ENCODE measurements at places on chromosomes 1 and 21. TPM values are rescaled to one million over a fixed set of nuclear protein-coding genes. Genes with fewer than 3 reads are reported as not detected.
A peak's percentile ranks its signal among the peaks of the same experiment; 100 is the strongest.

Gene SLC45A1
- total RNA-seq: 1.8 TPM

DNA sequence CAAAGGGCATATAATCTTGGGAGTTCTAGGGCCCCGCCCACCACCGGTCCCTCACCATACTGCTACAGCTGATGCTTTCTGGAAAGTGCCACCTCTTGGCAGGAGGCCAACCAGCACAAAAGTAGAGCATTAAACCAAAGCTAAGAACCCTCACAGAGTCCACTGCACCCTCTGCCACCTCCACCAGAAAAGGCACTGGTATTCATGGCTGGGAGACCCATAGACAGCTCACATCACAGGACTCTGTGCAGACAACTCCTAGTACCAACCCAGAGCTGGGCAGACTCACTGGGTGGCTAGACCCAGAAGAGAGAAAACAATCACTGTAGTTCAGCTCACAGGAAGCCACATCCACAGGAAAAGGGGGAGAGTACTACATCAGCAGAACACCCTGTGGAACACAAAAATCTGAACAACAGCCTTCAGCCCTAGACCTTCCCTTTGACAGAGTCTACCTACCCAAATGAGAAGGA, 10.8 kb downstream of the THEM4 start:
- DNase-seq: no peak
- no peak overlapping the region for H3K4me3 ChIP-seq
- H3K4me1 ChIP-seq: no peaks in the 10 kb centered on the region
- peak overlapping the region; percentile 68 for H3K27ac ChIP-seq
- H3K36me3 ChIP-seq: peaks cover 3% of the 10 kb centered on the region

DNA sequence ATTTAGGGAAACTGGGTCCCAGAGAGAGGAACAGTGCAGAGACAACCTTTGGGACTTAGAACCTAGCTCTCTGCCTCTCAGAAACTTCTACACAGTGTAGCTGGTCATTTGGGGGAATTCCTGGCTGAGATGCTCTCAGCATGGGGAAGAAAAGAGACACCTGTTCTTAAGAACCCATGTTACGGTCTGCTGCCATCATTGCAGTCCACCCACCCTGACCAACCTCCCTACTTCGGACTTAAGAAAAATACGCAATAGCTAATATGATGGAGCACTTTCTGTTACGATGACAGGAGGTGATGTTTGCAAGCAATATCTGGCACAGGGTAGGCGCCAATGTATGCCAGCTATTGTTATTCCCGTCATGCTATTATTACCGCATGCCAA, 177.9 kb downstream of the IGSF21 start:
- no peak for DNase-seq
- peaks cover 4% of the 10 kb centered on the region for H3K4me1 ChIP-seq
- H3K27ac ChIP-seq: no peak overlapping the region
- H3K27me3 ChIP-seq: no peaks in the 10 kb centered on the region
- H3K4me3 ChIP-seq: no peak overlapping the region

- H3K27ac ChIP-seq: no peak overlapping the region
- H3K4me1 ChIP-seq: peaks cover 2% of the 10 kb centered on the region
- no peak overlapping the region for H3K4me3 ChIP-seq
- H3K36me3 ChIP-seq: no peaks in the 10 kb centered on the region
- H3K27me3 ChIP-seq: peaks cover 12% of the 10 kb centered on the region
Observed at GRCh38 chr1:3318329-3318728, 136.1 kb upstream of the ARHGEF16 start.

DNA sequence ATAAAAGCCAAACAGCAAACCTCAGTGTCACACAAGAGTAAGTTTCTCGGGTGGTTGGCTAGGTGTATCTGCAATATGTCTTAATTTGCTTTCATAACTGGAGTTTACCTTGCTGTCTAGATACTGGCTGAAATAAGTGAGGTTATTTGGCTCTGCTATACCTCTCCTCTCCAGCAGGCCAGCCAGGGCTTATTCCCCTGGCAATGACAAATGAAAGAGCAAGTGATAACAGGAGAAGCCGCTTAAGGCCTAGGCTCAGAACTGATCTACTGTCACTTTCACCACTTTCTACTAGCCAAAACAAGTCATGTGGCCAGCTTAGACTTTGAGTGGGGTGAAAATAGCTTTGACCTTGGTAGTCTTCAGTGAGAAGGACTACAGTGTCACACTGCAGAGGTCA, 4.8 kb upstream of the RPE65 start:
- H3K27ac ChIP-seq: no peak overlapping the region
- no peaks in the 10 kb centered on the region for H3K36me3 ChIP-seq
- H3K4me3 ChIP-seq: no peak overlapping the region
- no peak for DNase-seq

GRCh38 chr1:93322349-93322748, 23.4 kb upstream of the DR1 start:
- DNase-seq: peak; percentile 10
- H3K27ac ChIP-seq: no peak overlapping the region
- H3K4me1 ChIP-seq: no peaks in the 10 kb centered on the region
- H3K27me3 ChIP-seq: no peaks in the 10 kb centered on the region

- H3K4me3 ChIP-seq: no peak overlapping the region
- no peaks in the 10 kb centered on the region for H3K4me1 ChIP-seq
- no peaks in the 10 kb centered on the region for H3K36me3 ChIP-seq
- H3K27ac ChIP-seq: no peak overlapping the region
- no peaks in the 10 kb centered on the region for H3K27me3 ChIP-seq
Observed at GRCh38 chr1:22752339-22752738, 41.7 kb downstream of the EPHB2 start.

- H3K27ac ChIP-seq: no peak overlapping the region
- no peaks in the 10 kb centered on the region for H3K4me1 ChIP-seq
- H3K36me3 ChIP-seq: no peaks in the 10 kb centered on the region
- H3K4me3 ChIP-seq: no peak overlapping the region
Observed at GRCh38 chr1:157407917-157408525, 144.3 kb downstream of the FCRL5 start.

DNA sequence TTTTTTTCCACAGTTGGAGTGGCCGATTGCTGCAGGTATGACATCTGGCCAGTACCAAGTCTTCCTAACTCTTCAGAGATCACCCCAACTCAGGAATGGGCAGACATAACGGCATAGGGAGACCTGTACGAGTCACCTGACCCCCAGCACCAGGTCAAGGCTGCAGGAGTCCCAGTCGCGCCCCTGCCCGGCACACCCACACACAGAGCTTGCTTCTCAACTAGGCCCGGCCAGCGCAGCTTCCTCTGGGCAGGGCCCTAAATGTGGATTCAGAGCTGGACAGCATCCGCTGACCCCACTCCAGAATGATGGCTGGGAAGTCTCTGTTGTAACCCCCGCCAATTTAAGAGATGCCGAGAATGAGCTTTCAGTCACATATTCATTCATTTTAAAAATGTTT, 58.8 kb upstream of the CLDN14 start:
- no peaks in the 10 kb centered on the region for H3K36me3 ChIP-seq
- DNase-seq: no peak
- H3K27ac ChIP-seq: no peak overlapping the region
- no peaks in the 10 kb centered on the region for H3K4me1 ChIP-seq
- no peak overlapping the region for H3K4me3 ChIP-seq
- no peaks in the 10 kb centered on the region for H3K27me3 ChIP-seq

DNA sequence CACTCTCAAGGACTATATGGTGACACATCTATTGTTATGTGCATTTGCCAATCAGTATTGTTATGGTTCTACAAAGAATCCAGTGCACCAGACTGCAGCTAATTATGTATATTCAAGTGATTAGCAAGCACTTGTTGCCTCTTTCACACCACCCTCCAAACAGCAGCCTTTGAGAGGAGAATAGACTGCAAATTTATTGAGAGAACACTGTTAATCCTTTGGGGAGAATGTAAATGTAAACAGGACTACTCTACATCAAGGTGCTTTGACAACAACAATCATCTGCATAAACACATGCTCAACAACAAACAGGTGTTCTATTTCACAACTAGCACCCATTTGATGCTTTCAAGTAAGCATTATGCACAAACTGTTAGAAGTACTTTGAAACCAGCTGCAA, 117.4 kb downstream of the AKT3 start:
- no peaks in the 10 kb centered on the region for H3K4me1 ChIP-seq
- H3K27ac ChIP-seq: no peak overlapping the region
- DNase-seq: no peak
